ENCODE measurements at places on chromosomes 13 and 19.
A peak's percentile ranks its signal among the peaks of the same experiment; 100 is the strongest.

GRCh38 chr13:66994097-66994496 lies 236.0 kb downstream of the PCDH9 start:
- no peak for DNase-seq

DNA sequence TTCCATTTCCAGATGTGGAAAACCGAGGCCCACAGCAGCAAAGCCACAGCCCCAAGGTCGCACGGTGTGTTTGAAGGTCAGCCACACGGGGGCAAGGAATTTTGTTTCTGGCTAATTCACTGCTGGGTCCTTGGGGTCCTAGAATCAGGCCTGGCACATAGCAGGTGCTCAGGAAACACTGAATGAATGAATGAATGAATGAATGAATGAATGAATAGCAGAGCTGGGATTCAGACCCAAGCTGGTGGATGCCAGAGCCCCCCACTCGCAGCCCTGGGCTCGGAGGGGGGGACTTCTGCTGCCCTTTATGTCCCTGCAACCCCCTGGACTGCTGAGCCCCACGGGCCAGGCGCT lies 37.0 kb downstream of the ZNRF4 start:
- DNase-seq, result no peak

- no peak for DNase-seq
These were observed 767.2 kb upstream of the SLC10A2 start for GRCh38 chr13:103833294-103833852.

GRCh38 chr19:8580710-8581281 lies 3.6 kb upstream of the MYO1F start:
- DNase-seq, result peak; percentile 90

DNA sequence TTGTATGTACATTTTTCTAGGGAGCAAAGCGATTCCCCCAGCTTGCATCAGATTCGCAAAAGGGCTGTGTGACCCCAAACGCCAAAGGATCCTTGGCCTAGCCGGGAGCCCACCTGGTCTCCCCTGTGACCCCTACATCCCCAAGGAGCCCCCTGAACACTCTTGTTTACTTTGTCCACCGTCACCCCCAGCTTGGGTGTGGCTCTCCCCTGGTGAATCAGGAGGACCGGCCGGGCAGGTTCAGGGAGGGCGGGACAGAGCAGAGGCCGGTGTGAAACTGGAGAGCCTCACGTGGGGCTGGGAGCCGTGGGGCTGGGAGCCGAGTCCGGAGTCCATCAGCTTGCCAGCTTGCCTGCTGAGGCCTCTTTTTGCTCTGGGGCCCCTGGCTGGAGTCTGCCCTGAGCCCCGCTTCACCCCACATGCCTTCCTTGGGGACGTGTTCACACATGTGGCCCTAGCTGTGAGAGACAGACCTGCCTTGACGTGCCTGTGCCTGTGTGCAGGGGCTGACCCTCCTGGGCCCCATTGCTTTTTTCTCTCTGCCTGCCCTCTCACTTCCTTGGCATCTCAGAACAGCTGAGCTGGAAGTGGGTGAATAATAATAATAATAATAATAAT lies 2.0 kb downstream of the ITPKC start:
- DNase-seq, result no peak

GRCh38 chr19:19214159-19214490 lies 2.4 kb downstream of the NCAN start:
- no peak for DNase-seq

- no peak for DNase-seq
These were observed 5.5 kb upstream of the PSPN start for GRCh38 chr19:6381030-6381750.

DNA sequence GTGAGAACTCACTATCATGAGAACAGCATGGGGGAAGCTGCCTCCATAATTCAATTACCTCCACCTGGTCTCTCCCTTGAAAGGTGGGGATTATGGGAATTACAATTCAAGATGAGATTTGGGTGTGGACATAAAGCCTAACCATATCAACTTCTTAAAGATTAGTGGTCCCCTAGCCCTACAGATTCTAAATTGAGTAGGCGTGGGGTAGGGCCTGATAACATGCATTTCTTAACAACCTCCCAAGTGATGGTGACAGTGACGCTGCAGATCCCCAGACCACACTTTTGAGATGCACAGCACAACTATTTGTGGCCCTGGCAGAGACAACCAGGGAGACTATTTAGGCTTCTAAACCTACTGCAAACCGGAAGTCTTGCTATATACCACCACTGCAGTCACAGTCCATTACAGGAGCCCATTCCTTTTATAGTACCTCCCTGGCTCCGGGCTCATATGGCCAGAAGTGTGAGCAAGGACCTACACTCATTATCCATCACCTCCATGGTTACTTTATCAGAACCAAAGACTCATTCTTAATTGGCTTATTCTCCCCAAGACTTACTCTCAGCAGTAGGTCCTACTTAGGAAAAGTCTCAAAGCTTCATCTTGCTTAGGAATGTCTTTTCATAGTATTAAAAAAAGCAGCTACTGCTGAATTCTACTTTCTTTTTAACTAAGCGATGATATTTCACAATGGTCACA lies 2.1 kb upstream of the DPY19L3 start:
- DNase-seq, result no peak

DNA sequence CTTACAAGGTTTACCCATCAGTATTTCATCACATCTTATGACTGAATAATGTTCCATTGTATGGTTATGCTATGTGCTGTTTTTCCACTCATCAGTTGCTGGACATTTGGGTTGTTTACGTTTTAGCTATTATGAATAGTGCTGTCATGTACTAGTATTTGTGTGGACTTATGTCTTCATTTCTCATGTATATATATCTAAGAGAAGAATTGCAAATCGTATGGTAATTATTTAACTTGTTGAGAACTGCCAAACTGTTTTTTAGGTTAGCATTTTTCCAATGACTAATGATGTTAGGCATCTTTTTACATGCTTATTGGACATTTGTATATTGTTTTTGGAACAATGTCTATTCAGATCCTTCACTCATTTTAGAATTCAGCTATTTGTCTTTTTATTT lies 368.3 kb downstream of the LMO7 start:
- no peak for DNase-seq

DNA sequence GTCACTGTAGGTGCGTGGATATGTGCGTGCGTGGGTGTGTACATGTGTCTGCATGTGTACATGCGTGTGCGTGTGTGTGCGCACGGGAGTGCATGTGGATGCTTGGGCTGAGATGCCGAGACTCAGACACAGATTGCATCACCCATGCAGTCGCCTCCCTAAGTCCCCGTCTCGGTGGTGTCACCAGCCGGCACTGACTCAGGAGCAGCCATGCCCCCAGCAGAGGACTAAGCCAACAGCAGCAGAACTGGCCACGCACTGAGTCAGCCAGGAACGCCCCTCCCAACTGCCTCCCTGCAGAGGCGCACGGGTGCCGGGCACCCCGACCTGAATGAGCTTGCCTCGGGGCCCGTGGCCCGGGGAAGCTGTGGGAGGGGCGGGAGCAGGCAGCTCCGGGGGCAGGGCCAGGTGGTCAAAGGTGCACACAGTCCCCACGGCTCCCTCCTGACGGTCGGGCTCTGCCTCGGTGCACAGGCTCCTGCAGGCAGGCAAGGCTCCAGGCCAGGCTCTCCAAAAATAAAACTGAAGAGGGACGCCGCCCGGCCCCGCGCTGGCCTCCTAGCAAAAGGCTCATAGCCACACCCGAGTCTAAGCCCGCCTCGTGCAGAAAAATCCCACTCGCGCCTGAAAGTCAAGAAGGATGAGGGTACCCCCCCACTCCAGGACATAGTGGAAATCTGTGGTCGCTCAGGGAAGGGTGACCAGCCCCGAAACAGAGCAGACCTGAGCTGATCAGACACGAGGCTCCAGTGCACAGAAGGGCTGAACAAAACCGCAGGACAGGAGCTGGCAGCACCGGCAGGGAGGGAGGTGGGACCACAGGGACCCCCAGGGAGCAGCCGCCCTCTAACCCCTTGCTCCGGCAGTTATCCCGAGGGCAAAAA lies 49.2 kb downstream of the GADD45B start:
- no peak for DNase-seq

DNA sequence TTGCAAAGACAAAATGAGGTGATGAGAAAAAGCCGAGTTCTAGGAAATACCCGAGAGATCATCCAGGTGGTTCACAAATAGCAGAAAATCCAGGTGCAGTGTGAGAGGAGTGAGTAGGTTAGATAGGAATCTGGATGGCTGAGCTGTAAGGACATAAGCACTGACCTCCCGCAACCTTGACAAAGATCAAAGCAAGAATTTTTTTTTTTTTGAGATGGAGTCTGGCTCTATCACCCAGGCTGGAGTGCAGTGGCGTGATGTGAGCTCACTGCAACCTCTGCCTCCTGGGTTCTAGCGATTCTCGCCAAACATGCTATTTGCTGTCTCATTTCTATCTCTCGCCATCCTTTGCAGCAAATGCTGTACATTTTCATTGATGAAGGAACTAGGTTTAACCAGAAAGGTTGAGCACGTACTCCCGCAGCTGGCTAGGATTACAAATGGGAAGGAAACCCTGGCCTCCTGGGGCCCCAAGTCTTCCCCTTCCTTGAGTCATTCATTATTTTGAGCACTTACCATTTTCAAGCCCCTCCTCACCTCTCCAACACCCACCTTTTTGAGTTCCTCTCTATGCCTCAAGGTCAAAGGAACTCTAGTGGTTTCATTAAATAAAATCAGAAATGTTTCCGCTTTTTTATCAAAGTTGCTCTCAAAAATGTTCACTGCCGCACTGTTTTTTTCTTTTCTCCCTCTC lies 38.8 kb downstream of the NLRP12 start:
- DNase-seq, result no peak

- no peak for DNase-seq
These were observed 105.5 kb downstream of the MBNL2 start for GRCh38 chr13:97327506-97328221.
